Right ventricle myocardium superior (tissue), 1 donor: ENCODE measurements at places on chromosomes 6 and 20. TPM values are rescaled to one million over a fixed set of nuclear protein-coding genes. Genes with fewer than 3 reads are reported as not detected.

DNA sequence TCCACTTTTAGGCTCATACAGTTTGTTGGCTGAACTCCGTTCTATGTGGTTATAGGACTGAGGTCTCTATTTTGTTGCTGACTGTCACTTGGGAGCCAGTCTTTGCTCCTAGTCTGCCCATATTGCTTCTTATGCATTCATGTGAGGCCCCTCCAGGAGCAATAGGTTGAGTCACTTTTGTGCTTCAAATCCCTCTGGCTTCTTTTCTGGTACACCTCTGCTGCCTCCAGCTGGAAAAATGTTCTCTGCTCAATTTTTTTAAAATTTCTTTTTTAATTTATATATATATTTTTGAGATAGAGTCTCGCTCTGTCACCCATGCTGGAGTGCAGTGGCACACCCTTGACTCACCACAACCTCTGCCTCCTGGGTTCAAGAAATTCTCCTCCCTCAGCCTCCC, 42.7 kb upstream of the NOX3 start:
- no peak for DNase-seq

- DNase-seq, result no peak
Measured at GRCh38 chr20:51029556-51029955, 6.6 kb upstream of the KCNG1 start.

DNA sequence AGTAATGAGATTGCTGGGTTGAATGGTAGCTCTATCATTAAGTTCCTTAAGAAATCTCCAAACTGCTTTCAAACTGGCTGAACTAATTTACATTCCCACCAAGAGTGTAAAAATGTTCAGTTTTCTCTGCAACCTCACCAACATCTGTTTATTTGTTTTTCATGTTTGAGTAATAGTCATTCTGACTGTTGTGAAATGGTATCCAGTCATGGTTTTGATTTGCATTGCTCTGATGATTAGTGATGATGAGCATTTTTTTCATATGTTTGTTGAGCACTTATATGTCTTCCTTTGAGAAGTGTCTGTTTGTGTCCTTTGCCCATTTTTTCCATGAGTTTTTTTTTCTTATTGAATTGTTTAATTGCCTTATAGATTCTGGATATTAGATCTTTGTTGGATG, 24.9 kb downstream of the DEFB125 start:
- no peak for DNase-seq

DNA sequence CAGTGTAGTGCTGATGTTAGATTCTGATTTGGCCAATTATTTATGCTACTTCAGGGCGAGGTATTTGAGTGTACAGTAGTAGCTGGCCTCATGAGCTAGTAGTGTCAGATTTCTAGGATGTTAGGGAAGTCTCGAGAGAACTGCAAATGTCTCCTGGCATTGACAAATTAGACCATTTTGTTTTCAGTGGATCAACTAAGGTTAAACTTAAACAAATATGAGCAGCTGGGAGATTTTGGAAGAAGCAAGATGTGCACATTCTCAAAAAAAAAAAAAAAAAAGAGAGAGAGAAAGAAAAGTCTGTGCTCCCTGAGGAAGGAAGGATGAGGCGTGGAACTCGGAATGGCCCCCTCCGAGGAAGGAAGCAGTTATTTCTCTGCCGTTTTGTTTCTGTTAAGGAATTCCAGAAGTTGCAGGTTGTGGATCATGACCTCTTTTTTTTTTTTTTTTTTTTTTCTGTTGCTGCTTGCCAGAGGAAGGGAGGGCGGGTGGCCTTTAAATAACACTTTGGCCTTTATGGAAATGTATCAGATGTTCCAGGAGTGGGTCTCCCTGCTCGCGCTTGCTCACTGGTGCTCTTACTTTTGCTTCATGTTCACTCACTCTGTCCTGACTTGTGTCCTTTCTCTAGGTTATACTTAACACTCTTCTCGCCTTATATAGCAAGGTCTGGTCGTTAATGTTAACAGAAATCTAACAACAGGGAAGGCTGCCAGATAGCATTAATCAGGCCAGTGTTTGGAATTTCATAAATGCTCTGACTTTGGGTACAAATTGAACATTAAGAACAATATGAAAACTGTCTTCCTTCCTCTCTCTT, 124.4 kb downstream of the TCP11 start:
- DNase-seq, result peak; percentile 56

DNA sequence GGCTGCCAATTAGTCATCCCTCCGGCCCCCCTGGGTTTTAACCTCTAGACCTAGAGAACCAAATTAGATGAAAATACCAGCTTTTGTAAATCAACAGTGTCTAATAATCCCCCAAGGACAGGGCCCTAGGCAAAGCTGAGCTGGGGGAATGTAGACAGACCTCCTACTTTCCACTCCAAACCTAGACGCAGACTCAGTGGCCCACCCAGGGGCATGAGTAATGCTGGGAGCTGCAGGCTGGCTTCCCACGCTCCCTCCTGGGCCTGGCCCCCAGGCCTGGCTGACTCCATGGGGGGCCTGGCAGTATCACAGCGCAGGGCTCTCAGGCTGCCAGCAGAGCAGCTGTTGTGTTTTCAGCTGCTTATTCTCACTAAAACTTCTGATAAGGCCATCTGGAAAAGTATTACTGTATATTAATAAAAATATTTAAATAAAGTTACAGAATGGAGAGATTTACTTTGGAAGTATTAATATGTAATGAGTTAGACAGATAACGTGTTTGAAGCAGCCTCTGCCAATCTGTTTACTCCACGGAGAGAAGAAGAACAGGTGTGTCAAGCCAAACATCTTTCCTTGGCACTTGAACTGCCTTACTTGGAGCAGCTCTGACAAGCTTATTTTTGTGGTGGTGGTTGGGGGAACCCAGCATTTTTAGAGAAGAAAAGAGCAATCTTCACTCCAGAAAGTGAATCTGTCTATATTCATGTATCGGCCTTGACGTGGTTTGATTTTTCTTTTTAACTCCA, 144.0 kb upstream of the AGPAT4 start:
- peak; percentile 60 for DNase-seq

GRCh38 chr6:139429580-139430145, 55.2 kb upstream of the CITED2 start:
- no peak for DNase-seq

DNA sequence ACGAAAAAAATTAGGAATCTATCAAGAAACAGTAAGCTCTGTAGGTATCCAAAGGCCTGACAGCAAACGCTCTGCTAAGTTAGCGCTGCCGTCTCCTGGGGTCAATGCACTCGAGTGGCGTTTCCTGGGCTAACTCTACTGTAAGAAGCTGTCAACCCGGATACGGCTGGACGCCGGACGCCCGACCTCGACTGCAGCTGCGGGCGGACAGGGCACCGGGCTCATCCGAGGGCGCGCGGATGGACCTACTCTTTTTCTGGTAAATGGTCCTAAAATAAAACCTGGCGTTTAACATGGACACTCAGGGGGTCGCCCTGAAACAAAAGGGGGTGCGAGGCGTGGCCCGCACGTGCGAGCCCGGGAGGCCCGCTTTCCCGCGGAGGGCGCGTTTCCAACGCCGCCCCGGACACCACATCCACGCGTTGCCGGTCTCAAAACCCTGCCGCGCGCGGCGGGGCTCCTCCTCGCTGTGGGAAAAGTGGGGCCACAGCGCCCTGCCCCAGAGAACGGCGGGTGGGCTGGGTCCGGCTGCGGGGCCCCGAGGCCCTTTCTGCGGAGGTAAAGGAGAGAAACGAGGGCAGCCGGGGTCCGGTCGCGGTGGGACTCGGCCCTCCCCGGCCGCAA, 537 bp downstream of the TCP1 start:
- peak; percentile 55 for DNase-seq

GRCh38 chr20:57625181-57625958, 5.1 kb upstream of the ZBP1 start:
- DNase-seq, result no peak

Gene LIN28B
- not detected for total RNA-seq

Gene GRIK2
- 5.5 TPM for total RNA-seq

Gene BHLHE23
- not detected for total RNA-seq

Gene ADNP
- 28.8 TPM for total RNA-seq

Gene PHACTR1
- total RNA-seq, result 114 TPM

Gene TBX18
- total RNA-seq, result 5.5 TPM

Gene CCN6
- not detected for total RNA-seq
